ENCODE measurements at places on chromosomes 5 and 9.

DNA sequence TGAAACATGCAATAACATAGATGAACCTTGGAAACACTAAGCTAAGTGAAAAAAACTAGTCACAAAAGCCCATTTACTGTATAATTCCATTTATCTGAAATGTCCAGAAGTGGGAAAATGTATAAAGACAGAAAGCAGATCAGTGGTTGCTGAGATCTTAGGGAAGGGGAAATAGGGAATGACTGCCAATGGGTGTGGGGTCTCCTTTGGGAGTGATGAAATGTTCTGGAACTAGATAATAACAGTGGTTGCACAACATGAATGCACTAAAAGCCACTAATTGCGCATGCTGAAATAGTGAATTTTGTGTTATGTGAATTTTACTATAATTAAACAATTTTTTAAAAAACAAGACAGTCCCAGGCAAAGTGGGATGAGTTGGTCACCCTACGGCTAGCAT lies 472.8 kb downstream of the CCDC171 start:
- no peak for DNase-seq

DNA sequence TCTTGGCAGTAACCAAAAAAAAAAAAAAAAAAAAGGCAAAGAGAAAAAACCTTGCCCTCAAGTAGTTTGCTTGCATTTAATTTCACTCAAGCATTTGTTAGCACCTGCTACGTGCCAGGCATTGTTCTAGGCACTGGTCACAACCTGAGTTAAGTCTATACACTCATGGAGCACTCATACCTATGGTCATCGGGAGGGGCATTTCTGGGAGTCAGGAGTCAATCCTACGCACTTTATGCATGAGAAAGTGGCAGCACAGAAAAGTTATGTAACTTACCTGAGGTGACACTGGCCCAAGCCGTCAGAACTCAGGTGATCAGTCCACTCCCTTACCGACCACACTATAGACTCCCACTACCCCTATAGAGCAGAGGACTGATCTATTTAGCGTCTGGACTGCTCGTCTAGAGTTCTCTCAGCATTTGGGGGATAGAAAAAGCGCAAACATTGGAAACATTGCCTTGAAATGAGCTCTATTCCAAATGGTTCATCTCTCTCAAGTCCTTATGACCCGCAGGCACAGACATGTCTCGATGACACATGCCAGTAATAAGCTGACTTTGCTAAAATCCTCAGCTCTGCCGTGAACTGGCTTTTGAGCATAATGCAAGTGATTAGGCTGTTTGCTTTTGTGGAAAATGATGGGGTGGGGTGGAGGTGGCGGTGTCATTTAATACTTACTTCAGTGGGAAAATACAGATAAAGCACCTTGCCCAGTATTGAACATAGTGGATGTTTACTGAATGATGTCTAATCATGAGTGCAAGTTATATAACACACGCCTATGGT lies 160.2 kb downstream of the ARHGEF28 start:
- no peak for DNase-seq

- DNase-seq: no peak
Measured at GRCh38 chr9:6305954-6306563, 22.1 kb upstream of the TPD52L3 start.

DNA sequence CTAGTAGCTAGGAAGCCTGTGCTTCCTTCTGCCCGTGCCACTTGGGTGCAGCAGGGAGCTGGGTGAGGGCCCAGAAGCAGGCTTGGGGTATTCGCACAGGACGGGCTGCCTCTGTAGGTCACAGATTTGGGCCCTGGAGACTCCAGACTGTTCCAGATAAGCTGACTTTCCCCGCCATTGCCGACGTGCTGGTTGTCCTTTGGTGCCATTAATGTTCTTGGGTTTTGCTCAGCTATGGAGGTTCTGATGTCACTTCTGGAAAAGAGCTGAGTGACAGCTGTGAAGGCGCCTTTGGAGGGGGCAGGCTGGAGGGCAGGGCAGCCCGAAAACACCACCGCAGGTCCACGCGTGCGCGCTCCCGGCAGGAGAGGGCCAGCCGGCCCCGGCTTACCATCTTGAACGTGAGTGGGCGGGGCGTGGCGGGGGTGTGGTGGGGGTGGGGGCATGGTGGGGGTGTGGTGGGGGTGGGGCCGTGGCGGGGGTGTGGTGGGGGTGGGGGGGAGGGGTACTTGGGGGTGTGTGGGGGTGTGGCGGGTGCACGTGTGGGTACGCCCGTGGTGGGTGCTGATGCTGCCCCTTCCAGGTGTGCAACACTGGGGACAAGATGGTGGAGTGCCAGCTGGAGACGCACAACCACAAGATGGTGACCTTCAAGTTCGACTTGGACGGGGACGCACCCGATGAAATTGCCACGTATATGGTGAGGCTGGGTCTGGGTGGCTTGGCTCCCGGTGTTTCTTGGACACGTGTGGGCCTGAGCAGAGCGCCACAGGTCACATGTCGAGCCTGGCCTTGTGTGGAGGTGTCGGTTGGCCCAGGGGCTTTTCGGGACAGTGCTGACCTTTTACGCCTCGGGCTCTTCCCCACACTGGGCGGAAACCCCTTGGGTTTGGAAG lies 79.6 kb downstream of the WNK2 start:
- no peak for DNase-seq

DNA sequence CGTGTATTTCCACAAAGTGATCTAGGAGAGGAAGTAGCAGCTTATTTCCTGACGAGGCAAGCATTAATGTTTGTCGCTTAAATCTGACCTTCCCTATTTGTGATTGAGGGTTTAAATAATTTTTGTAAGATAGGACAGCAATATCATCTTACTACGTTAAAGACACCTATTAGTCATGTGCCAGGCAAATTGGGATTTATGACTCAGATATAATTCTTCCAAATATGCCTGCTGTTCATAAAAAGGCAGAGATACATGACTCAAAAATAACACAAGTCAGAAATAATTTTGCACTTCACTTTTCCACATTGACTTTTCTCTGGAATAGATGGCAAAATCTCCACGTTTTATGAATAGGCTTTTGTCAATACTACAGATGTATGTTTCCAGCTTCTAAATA lies 43.0 kb upstream of the CDH12 start:
- no peak for DNase-seq

- no peak for DNase-seq
Measured at GRCh38 chr5:17190799-17191391, 26.5 kb upstream of the BASP1 start.

- no peak for DNase-seq
Measured at GRCh38 chr5:61412361-61412760, 80.3 kb downstream of the ZSWIM6 start.

GRCh38 chr9:133347515-133347984 lies 381 bp downstream of the MED22 start:
- no peak for DNase-seq

GRCh38 chr5:143179126-143179740 lies 224.3 kb downstream of the NR3C1 start:
- DNase-seq: no peak

- no peak for DNase-seq
Measured at GRCh38 chr5:73764586-73764985, 138.6 kb downstream of the ARHGEF28 start.

GRCh38 chr9:109907400-109907799 lies 127.4 kb downstream of the PALM2AKAP2 start:
- DNase-seq: no peak

GRCh38 chr5:140513124-140513523 lies 34.3 kb upstream of the EIF4EBP3 start:
- DNase-seq: no peak

DNA sequence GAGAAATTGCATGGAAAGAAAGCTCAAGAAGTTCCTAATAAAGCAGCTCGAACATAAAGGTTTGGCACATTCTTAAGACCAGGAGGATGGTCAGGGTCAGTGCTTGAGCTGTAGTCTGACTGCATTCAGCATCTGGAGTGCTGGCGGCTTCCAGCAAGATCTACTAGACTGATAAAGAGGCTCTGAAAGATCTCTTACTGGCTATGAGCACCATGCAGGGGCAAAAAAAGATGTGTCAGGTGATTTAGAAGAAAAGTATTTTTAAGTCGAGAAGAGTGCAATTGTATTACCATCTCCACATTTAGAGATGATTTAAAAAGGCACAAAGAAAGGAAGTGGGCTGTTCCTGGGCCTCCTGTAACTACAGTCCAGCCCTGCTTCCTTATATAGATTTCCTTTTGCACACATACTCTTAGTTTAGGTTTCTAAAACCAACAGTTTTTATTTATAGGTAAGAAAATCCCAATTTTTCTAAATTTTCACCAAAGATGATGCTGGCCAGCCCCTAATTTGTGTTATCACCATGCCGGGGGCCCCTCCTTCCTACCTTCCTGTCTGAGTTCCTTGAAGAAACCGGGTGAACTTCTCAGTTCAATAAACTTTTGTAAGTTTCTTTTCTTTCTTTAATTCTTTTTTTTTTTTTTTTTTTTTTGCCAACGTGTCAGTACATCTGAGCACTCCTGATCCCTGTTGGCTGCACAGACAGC lies 65.9 kb upstream of the PLPP1 start:
- no peak for DNase-seq

DNA sequence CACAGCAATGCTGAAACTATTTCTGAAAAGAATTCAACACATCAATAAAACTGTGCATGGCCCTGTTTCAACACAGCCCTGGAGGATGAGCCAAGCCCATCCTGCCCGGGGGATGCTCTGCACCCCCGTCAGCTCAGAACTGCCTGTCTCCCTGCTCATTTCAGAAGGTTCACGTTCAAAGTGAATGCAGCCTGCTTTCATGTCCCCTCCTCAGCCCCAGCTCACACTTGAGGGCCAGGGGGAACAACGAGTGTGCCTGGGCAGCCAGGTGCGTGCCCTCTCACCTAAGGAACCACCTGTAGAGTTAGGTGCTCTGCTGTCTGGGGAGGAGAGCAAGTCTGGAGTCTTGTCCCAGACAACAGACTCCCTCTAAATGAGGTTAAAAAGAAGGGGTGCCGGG lies 348.5 kb upstream of the IRX2 start:
- DNase-seq: no peak

DNA sequence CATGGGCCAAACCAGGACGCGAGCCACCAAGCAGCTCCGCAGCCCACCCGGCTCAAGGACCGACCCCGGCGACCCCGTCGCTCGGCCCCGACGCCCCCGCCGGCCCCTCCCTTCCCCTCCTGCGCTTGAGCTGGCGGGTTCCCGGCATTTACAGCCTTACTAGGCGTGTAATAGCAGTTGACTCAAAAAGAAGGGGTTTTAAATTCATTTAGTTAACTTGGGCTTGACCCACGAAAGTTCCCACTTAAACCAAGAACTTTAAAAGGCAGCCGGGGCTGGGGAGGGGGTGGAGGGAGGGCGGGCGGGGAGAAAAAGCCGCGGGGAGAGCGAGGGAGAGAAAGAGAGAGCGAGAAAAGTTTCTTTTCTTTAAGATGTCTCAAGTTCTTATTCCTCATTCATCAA lies 636 bp downstream of the PRDM12 start:
- no peak for DNase-seq

DNA sequence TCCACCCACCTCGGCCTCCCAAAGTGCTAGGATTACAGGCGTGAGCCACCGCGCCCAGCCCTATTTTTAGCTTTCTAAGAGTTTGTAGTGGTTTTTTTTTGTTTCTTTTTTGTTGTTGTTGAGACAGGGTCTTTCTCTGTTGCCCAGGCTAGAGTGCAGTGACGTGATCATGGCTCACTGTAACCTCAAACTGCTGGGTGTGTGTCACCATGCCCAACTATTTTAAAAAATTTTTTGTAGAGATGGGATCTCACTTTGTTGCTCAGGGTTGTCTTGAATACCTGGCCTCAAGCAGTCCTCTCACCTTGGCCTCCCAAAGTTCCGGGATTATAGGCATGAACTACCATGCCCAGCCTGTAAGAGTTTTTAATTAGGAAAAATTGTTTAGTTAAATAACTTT lies 145.3 kb upstream of the SH3GL2 start:
- DNase-seq: no peak

DNA sequence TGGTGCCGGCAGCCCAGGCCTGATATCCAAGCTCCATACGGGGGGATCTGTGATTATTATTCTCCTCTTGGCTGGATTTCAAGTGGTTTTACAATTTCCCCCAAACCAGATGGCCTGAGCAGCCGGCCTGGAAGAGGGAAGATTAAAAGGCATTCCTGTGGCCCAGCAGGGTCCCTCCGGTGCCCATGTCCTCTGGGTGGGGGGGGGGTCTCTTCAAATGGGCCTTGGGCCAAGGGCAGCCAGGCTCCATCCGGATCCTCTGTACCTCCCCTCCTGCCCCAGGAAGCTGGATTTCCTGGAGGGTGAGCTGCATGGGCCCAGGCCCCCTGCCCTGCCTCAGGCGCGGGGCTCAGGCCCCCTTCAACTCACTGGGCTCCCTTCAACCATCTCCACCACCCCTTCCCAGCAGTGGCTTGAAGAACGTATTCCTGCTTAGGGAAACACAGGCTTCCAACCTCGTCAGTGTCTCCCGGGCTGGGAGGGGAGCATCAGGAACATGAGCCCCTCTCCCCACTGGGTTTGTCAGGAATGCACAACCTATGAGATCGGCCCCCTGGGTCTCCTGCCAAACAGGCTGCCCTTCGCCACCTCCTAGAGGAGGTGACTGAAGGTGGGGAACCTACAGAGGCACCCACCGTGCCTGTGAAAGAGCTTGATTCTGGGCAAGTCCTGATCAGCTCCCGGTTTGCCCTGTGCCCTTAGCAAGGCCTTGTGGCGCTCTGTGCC lies 62.9 kb upstream of the ORM1 start:
- no peak for DNase-seq

GRCh38 chr5:164051745-164052144 lies 546.3 kb downstream of the MAT2B start:
- DNase-seq: no peak
